ENCODE measurements at places on chromosomes 6 and 20.

DNA sequence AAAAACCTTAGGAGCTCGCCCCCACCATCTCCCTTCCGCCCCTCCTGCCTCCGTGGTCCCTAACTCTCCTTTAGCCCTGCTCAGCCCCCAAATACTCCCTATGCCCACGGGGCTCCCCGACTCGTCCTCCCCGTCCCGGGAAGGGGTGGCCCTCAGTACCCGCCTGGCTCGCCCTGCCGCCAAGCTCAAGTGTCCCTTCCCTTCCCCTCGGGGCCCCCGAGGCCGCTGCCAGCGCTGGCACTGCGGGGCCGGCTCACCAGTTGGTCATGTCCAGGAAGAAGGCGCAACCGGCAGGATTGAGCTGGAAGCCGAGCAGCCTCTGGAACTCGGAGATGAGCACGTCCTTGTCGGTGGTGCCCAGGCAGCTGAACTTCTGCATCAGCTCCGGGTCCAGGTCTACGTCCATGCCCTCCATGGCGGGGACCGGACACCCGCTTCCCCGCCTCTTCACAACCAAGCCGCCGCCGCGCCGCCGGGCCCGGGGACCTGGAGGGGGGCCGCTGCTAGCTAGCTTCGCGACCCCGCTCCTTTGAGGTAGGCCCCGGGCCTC, 303 bp downstream of the ILRUN start:
- no peak for DNase-seq

DNA sequence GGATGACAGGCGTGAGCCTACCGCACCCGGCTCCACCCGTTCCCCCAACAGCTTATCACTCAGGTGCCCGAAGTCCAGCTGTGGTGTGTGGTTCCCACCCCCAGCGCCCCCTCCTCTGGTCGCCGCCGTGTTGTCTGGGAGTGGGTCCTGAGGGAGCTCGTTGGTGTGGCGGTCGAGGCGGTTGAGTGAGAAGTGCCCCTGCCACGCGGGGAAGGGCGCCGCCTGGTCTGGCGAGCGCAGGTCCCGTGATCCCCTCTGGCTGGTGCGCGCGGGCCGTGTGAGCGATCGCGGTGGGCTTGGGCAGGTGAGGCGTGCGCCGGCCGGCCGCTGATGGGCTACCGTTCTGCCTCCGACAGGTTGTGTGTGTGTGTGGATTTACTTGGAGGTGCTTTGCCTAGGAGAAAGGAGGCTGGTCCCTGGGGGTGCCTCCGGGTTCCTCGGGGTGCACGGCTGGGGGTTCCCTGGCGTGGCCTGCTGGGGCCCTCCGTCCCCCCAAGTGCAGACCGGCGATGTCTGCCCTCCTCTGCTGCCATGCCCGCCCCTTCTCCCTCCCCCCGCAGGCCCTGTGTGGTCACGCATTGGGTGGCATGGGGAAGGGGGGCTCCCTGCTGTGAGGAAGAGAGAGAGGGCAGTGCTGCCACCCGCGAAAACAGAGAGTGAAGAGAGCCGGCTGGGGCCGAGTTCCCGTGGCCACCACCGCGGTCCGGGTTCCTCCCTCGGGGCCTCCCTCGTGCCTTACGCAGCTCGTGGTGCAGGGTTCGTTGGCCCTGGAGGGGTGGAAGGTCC, 336.0 kb upstream of the DEFB115 start:
- no peak for DNase-seq

GRCh38 chr6:20458027-20458894, 56.6 kb downstream of the E2F3 start:
- DNase-seq: no peak

DNA sequence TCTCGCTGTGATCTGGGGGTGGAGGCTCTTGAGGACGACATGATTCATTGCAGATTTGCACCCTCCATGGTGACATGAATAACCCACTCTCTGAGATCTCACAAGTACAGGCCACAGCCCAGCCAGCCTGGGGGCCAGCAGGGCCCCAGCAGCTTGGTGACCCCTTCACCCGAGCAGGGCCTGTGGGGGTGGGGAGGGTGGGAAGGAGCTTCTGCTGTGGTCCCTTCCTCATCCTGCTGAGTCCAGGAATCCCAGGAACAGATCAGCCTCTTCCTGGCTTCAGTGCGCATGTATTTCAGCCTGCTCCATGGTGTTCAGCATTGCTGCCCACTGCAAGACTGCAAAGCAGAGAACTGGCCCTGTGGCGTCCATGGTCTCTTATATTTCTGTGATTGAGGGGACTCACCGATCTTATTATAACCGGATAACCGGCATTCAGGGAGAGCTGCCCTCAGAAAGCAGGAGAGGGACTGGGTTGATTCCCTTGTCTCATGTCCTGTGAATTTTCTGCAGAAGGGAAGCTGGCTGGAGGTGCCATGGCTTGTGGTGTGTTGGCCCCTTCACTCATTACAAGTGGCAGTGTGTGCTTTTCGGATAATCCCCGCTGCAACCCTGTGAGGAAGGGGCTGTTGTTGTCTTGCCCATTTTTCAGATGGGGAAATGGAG, 118.8 kb upstream of the FRMD1 start:
- no peak for DNase-seq

DNA sequence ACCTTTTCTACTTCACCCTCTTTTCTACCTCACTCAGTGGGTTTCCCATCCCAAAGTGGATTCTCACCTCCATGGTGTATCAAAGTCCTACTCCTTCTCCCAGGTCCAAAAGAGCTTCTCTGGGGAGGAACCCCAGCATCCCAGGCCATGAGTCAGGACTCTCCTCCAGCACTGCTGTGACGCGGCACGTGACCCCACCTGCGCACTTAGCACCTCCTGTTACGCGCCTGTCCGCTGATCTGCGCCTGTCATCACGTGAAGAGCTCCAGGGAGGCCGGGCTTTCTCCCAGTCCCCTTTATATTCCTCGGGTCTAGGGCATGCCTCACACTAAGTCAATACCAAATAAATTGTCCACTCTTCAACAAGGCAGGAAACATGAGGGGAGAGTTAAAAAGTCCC, 226.9 kb upstream of the QKI start:
- DNase-seq: no peak

- DNase-seq: peak; percentile 37
Measured at GRCh38 chr20:36950414-36951197, 902 bp downstream of the SAMHD1 start.

DNA sequence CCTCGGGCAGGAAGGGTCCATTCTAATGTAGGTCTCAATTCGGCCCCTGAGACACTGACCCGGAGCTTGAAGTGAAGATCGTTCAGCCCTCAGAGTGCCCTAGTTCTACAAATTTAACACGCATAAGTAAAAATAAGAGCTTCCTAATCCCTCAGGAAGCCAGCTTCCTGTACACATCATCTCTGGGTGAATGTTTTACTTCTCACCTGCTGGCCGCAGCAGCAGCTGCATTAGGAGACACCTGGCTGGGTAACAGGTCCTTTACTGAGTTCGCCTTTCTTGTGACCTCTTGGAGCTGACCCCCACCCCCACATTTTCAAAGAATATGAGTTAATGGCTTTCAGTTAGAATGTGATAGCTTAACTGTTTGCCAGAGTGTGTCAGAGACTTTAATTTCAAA, 165.0 kb downstream of the SMOC2 start:
- no peak for DNase-seq

GRCh38 chr6:69179681-69180080, 544.6 kb downstream of the ADGRB3 start:
- DNase-seq: no peak

- DNase-seq: no peak
Measured at GRCh38 chr6:136037876-136038460, 186.5 kb downstream of the PDE7B start.

DNA sequence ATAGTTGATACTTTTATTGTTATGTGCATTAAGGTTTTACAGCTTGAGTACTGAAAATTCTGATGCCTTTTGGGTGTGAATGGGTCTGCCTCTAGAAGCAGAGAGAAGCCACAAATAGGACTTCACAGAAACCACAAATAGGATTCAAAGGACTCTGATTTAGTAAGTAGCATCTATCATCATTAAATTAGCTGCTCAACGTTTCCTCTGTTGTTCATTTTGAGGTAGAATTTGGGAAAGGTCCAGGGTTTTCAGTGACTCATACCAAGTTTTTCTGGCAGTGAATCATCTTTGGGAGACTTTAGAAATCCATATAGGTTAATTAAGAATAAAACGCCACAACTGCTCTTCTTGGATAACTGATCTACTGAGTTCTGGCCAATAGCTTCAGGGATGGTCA, 105.1 kb downstream of the PHF3 start:
- DNase-seq: no peak

DNA sequence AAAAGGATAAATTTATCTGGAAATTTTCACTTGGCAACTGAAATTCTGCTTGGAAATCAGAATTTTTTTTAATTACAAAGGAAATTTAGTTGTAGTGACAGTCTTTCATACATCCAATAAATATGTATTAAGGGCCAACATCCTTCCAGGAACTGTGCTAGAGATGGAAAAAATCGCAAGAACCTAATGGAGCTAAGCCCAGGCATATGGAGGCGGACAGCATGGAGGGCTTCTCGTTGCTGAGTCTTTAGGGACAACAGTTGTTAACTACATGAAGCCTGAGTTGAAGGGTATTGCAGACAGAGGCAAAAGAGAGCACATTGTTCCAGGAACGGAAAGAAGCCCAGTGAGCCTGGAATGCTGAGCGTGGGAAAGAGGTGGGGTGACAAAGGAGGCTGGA, 208.9 kb downstream of the IBTK start:
- no peak for DNase-seq

GRCh38 chr6:8005136-8005535, 59.1 kb downstream of the BLOC1S5 start:
- DNase-seq: no peak

DNA sequence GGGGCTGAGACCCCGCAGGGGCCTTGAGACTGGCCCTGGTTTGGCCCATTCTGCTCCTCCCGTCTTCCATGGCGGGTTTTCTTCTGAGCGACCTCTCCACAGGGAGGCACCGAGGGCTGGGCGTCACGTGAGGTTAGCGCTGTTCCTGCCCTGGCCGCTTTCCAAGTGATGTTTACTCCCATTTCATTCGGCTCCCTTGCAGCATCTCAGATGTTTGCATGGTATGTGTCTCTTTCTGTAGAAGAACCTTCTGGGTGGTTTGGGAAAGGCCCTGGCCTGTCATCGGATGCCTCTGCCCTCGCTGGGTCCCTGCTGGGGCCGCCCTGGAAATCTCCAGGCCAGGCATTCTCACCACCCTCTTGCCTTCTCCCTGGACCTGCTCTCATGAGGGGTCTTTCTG, 17.3 kb downstream of the RAMACL start:
- DNase-seq: no peak

DNA sequence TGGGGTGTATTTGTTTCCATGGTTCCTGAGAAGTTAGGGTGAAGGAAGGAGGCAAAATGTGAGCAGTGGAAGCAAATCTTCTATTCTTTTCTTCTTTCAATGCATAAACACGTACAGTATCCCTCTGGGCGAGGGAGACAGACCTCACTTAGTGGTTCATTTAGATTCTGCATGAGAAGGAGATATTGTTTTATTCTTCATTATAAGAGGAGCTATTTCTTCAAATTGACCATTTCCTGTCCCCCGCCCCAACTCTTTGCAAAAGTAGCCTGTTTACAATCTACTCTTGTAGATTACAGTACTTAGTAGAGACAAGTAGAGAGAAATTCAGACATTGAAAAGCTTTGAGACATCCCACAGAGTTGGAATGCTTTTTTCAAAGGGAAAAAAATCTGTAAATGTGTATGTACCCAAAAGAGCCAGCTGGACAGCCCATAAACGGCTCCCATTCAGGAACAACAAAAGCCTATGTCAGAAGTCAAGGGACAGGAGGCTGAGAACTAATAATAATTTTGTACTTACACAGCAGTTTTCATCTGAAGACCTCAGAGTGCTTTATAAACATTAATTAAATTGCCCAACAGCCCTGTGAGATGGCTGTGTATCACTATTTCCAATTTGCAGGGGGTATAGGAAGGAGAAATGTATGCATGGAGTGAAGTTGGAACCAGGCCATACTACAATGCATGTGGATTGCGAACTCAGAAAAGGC, 23.9 kb downstream of the CD83 start:
- no peak for DNase-seq

DNA sequence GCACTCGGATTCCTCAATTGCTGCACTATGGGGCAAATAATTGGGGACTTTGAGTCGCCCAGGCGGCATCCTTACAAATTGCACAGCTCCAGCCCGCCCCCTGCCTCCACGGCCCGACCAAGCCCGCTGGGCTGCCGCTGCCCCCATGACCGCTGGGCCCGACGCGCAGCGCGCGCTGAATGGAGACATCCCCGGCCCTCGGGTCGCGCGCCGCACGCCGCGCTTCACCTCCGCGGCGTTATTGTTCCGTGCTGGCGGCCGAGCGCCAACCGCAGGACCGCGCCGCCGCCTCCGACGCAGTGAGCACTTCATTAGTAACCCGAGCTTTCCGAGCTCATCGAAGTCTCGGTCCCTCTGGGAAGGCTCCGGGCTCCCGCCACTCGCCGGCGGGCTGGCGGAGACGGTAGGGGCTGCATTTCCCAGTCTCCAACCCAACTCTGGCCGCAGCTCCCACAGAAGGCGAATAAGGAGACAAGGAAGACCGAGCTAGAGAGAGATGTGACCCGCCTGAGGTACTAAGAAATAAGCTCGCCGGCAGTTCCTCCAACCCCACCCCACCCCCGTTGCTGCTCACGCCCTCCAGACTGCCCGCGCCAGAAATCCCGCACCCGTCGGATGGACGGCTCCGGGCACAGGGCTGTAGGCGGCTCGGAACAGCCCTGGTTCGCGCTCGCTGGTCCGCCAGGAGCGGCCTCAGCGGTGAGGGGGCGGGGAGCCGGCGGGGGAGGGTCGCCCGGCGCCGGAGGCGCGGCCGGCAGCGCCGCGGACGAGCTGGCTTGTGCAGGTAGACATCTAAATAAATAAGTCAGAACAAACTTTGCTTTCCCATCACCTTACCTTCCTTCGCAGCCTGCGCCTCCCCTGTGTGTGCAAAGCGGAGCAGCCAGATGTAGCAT, 703 bp downstream of the EPHA7 start:
- no peak for DNase-seq

- DNase-seq: no peak
Measured at GRCh38 chr6:121356575-121356974, 22.3 kb upstream of the TBC1D32 start.

- DNase-seq: no peak
Measured at GRCh38 chr6:2920671-2921112, 17.6 kb upstream of the SERPINB9 start.

DNA sequence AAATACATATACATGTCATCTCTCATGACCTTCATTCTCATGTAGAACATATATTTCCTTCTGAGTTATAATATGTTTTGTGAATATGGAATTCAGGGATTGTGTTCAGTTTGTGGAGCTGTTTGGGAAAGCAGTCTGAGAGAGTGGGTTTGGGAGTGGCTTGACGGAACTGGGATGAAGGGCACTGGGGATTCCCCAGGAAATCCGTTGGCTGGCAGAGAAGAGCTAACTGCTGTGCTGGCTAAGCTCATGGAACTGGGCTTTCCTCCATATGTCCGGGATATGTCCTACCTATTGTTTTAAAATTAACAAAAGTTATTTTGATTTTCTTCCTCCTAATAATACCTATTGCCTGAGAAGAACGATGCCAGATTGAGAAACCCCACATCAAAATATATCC, 359.5 kb upstream of the FLRT3 start:
- no peak for DNase-seq
